ENCODE measurements at places on chromosomes 5 and 9.

GRCh38 chr9:116942593-116943061 is 255.5 kb downstream of the TRIM32 start:
- DNase-seq, result no peak

DNA sequence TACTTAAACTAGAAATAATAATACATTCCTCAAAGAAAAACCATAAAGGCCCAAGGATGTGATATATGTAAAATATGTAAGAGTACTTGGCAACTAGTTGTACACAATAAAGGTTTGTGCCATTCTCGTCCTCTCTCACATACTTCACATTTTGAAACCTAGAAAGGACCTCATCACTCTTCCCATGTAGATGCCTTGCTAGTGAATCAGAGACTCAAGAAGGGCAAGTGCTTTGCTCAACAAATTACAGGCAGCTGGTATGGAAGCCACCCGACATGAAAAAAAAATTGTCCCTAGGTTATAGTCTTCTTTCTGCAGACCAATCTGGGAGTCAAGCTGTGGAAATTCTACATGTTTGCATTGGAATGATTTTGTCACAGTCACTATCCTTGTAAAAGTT is 31.7 kb downstream of the ADRB2 start:
- no peak for DNase-seq

DNA sequence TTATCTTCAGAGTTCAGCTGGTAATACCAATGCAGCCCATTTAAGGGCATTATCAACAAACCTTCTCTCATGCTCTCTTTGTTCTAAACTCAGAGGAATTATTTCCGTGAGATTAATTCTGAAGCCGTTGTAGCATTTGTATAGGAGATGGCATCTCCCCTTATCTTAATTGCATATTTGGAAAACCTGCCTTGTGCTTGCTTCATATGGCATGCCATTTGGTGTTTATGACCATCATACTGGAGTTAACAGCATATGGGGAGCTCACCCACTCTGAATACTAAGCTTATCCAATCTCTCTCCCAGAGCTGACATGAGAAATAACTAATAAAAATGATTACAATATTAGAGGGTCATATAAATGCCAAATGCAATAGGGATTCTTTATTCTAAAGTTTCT is 243.2 kb downstream of the BRINP1 start:
- no peak for DNase-seq

GRCh38 chr9:93127395-93127911 is 6.6 kb downstream of the NINJ1 start:
- DNase-seq, result no peak

- DNase-seq, result no peak
Observed at GRCh38 chr5:78320401-78320800, 25.9 kb upstream of the AP3B1 start.

DNA sequence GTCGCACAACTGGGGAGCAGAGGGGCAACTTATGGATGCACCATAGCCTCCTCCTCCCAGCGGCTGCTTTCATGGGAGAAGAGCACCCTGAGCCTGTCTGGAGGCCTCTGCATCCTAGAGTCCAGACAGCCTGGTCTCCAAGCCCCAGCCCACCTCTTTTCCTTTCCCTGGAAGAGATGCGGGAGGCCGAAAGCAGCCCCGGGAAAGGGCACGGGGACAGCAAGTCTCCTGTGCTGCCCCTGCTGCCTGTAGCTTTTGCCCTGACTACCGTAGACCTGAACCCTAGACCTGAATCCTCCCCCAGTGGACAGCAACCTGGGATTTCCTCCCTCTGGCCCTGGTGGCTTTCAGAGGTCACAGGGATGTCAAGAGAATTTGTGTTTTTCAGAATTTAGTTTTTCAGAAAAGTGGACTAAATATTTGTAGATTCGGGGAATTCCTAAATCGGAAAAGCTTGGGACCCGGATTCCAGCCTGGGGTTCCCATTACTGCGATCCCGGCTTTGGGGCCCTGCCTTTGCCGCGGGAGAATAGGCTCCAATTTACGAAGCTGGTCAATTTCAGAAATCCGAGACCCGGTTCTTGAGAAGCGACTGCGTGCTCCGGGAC is 4.3 kb upstream of the PITX1 start:
- DNase-seq, result no peak

DNA sequence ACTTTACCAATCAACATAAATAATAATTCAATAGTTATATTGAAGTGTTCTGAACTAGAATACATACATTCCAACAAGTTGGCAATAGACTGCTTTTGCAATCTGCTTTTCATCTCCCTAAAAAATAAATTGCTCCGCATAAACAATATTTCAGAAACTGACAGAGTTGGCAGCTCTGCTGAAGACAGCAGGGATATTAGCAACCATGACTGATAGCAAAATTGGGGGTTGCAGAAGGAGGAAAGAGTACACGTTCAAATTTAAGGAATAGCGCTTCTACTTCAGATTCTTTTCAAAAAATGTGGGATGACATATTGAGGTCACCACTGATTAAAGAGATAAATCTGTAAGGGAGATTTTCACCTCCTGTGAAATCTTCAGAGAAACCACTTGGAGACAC is 521.2 kb downstream of the DTWD2 start:
- no peak for DNase-seq

DNA sequence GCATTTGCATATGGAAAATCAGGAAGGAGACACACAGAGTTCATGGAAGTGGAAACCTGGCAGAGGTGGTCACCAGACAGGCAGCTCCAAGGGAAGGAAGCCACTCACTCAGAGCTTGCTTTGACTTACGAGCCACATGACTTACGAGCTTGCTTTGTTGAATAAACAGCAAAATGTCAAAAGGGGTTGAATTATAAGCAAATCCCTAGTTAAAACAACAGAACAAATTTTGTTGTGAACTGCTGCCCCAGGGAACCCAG is 164.3 kb downstream of the SYK start:
- DNase-seq, result no peak

DNA sequence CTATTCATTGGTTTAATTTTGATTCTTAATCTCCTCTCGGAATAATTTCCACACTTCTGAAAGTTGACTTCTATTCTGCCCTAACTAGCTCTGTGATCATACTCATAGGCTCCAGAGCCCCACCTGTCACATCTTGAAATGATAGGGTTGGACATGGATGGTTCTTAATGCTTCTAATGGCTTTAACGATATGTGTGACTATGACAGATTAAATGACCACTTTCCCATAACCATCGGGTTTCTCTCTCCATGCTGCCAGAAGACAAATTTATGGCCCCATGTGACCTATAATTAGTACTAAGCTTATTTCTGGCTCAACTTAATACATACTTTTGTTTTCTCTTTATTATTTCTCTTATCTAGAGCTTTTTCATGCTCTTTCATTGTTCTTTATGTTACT is 251.1 kb upstream of the TUT7 start:
- DNase-seq, result no peak
